T-cell (primary cell): ENCODE measurements at places on chromosomes 2 and 18. TPM values are rescaled to one million over a fixed set of nuclear protein-coding genes. Genes with fewer than 3 reads are reported as not detected.

- peaks cover 28% of the 10 kb centered on the region for H3K4me1 ChIP-seq
- DNase-seq, result no peak
- H3K4me3 ChIP-seq, result no peak overlapping the region
- H3K27ac ChIP-seq, result peak overlapping the region; percentile 66
These were observed 4.0 kb upstream of the GPBAR1 start for GRCh38 chr2:218256612-218257350.

DNA sequence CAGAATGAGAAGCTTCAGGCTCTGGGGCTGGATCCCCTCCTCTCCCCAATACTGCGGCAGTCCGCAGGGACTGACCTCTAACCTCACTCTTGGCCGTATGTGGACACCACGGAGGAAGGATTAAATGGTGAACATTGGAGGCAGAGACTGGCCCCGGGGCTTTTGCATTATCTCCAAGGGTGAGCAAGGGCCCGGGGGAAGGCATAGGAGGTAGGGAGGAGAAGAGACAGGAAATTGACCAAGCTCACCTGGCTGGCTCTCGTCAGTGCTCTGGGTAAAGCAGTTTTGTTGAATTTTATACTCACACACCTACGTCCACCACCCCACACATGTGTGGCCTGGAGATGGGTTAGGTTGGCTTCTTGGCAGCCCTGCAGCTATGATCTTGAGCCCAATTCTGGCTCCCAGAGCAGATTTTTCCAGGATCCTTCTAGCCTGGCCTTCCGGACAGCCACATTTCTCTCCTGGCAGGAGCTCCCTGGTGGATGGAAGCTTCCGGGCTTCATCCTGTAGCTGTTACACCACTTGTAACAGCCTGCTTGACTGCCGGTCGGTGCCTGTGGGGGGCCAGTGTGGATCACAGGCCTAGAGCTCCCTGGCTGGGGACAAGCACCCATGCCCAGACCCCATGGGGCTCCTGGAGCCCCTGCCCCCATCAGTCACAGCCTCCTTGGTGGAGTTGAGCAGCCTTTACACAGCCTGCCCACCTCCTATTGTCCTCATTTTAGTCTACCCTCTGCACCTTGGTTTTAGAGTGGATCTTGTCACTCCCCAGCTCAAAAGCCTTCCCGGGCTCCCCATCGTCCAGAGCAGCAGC is 7.6 kb downstream of the ITM2C start:
- peaks cover 5% of the 10 kb centered on the region for H3K36me3 ChIP-seq
- no peak overlapping the region for H3K4me3 ChIP-seq
- peaks cover 66% of the 10 kb centered on the region for H3K4me1 ChIP-seq

GRCh38 chr2:170362871-170363631 is 185.1 kb downstream of the MYO3B start:
- no peaks in the 10 kb centered on the region for H3K36me3 ChIP-seq
- H3K4me1 ChIP-seq, result peaks cover 13% of the 10 kb centered on the region
- H3K27me3 ChIP-seq, result no peaks in the 10 kb centered on the region
- H3K27ac ChIP-seq, result no peak overlapping the region
- no peak overlapping the region for H3K4me3 ChIP-seq
- DNase-seq, result no peak

GRCh38 chr18:74795751-74796150 is 198.1 kb downstream of the ZNF407 start:
- no peak for DNase-seq
- H3K27me3 ChIP-seq, result no peaks in the 10 kb centered on the region
- H3K4me1 ChIP-seq, result no peaks in the 10 kb centered on the region
- H3K36me3 ChIP-seq, result no peaks in the 10 kb centered on the region

The DNMT3A gene
- total RNA-seq, result 78.7 TPM

The CNOT11 gene
- total RNA-seq, result 45.8 TPM

The BOK gene
- total RNA-seq, result 0.20 TPM

The CROCC2 gene
- total RNA-seq, result not detected
